ENCODE measurements at places on chromosomes 3 and 15.

- DNase-seq = no peak
These were observed 72.2 kb downstream of the LEKR1 start for GRCh38 chr3:156898296-156898880.

- no peak for DNase-seq
These were observed 84.4 kb downstream of the ANKRD28 start for GRCh38 chr3:15713364-15713763.

- no peak for DNase-seq
These were observed 73.6 kb downstream of the ZNF621 start for GRCh38 chr3:40598338-40598737.

DNA sequence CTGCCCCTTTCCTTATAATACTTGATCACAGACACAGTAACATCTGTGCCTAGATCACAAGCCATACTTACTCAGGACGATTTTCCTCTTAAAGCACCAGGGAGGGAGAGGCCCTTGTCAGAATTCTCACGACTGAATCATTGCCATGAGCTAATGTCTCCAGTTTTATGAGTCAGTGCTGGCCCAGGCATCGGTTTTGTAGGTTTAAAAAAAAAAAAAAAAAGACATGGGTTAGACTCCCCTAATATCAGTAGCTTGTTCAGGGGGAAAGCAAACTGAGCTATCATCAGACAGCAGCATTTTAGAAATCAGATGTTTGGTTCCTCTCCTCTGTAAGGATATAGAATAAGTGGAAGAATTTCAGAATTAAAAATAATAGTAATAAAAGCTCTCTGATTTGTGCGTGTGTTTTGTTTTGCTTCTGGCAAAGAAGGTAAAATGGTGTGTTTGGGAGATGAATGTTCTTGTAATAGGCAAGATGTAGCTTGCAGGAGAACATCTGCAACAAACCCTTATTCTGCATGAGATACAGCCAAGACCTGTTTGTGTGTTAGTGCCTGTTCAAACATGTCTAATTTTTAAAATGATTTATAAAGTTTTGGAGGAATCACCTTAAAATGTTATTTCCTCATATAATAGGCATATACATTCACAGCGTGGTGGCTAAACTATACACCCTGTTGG is 193.6 kb downstream of the TP63 start:
- no peak for DNase-seq

DNA sequence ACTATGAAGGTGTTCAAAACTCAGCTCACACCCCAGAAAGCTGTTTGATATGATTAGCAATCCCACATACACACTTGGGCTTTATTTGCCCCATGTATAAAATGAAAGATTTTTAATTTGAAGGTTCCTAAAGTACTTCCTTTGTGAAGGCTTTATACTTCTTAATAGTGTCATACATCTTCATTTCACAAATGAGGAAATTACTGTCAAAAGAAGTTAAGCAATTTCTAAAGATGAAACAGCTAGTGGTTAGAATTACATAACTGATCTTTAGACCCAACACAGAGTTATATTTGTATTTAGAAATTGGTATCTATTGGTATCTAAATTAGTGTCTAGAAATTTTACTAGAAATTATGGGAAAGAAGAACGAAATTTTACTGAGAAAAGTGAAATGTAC is 7.1 kb downstream of the CD200R1 start:
- DNase-seq = no peak
